COR-L47 (cell line): ENCODE measurements at places on chromosomes 12 and 14.

DNA sequence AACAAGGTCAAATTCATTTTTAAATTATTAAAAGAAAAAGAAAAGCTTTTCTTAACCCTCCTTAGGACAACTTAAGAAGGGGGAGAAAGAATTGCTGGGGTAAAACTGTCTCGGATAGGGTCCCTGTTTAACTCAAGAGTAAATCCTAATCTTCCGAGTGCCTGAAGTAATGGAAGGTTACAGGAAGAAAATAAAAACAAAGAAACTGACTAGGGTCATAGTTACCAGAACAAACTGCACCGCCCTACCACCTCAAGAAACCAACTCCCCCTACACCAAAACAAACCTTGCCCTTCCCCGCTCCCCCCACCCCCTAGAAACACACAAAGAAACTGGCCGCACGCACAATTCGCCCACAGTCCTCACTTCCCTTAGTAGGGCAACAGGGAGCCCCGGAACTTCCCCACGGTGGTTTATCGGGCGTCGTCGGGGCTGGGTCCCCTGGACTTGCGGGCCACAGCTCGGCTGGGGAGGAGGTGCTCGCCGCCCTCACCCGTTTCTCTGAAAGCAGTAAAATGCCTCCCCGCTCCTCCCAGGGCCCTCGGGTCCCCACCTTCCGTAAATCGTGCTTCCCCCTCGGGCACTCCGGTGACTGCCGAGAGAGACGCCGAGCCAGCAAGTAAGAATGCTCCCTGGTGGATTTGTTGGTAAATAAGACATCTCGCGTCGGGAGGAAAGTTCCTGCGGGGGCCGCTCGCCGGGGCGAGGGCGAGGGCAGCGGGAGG, 2.4 kb downstream of the SINHCAF start:
- DNase-seq = no peak

- no peak for DNase-seq
These were observed 8.3 kb upstream of the ZNF641 start for GRCh38 chr12:48358937-48359513.

DNA sequence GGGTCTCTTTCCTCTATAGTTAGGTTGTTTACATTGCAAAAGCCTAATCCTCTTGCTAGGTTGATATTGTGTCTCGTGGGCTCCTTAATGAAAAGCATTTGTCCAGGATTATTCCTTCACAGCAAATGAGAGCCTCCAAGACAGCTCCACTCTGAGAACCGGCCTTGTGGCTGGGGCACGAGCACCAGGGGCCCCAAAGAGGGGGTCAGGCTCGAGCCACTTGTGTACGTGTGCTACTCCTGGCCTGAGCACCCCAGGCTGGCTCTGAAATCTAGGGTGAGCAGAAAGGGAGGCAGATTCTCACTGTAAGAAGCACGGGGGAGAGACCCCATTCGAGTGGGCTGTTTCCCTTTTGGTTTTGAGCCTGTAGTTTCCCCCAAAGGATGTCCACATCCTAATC, 45.0 kb upstream of the FZD10 start:
- DNase-seq = no peak

DNA sequence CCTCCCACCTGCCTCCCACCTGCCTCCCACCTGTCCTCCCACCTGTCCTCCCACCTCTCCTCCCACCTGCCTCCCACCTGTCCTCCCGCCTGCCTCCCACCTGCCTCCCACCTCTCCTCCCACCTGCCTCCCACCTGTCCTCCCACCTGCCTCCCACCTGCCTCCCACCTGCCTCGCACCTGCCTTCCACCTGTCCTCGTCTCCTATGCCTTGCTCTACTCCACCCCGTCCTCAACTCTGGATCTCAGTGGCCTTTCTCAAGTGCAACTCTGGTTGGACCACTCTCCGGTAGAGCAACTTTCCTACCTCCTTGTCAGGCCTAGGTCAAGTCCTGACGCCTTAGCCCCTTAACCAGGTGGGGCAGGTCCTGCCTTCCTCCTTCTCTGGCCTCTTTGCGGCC, 29.3 kb upstream of the PEX5 start:
- no peak for DNase-seq

DNA sequence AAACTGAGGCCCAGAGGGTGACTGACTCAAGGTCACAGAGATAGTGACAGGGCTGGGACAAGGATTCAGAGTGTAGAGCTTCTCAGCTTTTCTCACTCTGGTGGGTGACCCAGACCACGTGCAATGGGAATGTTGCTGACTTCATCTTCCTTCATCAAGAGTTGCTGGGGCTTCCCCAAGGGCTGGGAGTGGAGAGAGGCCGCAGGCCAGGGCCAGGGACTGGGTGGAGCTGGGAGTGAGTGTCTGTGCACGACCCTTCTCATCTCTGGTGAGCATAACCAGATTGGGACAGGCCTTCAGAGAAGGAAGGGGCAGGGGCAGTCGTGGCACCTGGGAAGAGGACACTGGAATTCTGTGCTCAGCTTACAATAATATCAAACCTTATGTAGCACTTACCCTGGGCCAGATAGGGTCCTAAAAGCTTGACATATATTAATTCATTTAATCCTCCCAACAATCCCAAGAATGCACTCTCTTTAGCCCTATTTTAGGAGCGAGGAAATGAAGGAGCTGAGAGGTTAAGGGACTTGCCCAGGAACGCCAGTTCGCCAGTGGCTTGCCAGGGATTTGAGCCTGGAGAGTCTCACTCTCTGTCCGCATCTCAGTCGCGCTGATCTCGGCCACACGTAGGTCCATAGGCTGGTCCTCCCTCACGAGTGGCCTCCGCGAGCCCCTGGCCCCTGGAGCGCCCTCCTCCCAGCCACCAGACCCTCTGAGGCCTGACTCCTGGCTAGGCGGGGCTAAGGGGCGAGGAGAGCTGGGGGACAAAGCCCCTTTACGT, 15.8 kb downstream of the KRT18 start:
- DNase-seq = no peak

- DNase-seq = no peak
These were observed 168.7 kb upstream of the HIF1A start for GRCh38 chr14:61526405-61527312.

- DNase-seq = peak; percentile 68
These were observed 629 bp downstream of the KCNMB4 start for GRCh38 chr12:70366581-70367257.

- DNase-seq = no peak
These were observed 306.8 kb upstream of the G2E3 start for GRCh38 chr14:30252151-30252550.
